ENCODE measurements at places on chromosomes 7 and 10.

DNA sequence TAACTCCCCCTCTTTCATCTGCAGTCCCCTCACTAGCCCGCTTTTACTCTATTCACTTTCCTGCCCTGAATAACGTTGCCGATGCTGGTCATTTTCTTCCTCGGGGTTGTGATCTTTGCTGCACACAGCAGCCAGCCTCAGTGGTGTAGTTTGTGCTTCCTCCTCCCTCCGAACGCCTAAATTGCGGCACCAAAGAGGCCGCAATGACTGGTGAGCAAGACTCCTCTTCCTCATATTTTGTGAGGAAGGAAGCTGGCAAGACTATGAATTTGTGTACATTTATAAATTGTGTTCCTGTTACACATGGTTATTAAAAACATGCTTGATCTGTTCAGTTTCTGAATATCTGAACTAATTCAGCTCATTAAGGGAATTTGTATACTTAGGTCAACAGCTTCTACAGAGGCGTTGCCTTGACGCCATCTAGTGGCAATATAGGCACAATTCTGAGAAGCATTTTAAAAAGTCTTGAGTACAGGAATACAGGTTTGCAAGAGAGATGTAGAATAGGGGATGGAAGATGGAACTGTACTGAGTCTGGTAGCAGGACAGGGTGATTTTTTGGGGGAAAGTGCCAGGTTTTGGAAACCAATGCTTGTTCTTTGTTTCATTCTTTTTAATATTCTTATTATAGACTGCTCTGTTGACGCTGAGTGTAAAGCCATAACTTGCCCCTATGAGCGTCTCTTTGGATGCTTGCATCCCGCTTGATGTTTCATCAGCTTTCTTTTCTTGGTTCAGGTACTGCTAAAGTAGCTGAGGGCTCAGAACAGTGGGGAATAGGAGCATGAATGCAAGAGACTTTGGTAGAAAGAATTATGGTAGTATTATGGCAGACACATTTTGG lies 4.1 kb upstream of the TAS2R5 start:
- DNase-seq = peak; percentile 64

- peak; percentile 16 for DNase-seq
Observed at GRCh38 chr7:90804370-90804769, 208.2 kb downstream of the CDK14 start.

GRCh38 chr10:122782911-122783310 lies 62.7 kb downstream of the CUZD1 start:
- DNase-seq = no peak

DNA sequence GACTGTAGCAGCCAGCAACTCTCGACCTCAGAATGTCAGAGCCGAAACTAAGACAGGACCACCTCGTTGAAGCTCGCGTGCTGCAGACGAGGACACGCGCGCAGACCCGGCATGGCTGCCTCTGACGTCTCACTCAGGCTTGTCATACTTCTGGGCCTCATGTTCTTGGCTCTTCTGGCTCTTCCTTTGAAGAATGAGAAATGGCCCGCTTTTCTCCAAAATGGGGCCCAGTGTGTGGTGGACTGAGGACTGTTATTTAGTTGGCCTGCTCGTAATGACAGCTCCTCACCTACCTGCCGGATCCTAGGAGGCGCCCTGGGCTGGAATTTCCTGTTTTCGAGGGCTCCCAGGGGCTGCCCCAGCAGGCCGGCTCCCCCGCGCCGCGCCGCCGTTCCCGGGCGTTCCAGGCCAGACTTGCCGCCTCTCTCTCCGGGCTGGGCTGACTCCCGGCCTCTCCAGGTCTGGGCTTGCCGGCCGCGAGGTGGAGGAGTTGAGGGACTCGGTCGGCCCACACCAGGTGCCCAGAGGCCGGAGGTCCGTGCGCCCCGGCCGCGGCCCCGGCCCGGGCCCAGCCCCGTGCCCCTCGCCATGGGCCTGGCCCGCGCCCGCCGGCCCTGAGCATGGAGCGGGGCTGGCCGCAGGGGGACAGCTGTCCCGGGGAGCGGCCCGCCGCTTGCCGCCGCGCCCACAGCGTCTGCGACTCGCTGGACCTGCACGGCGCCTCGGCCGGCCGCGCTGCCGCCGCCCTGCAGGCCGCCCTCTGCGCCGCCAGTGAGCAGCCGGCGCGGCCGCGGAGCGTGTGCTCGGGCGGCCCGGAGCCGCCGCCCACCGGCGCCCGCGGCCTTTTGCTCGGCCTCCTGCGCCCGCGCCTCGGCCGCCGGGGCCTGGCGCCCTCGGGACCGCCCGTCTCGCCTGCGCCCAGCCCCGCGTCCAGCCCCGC lies 28.1 kb downstream of the AGAP3 start:
- DNase-seq = no peak

GRCh38 chr10:72598769-72599701 lies 26.8 kb downstream of the MICU1 start:
- DNase-seq = no peak

GRCh38 chr7:5634107-5634950 lies 147.1 kb downstream of the RNF216 start:
- no peak for DNase-seq

GRCh38 chr10:100655760-100656421 lies 89.5 kb upstream of the PAX2 start:
- no peak for DNase-seq

- DNase-seq = peak; percentile 62
Observed at GRCh38 chr7:137961200-137962177, 40.4 kb downstream of the CREB3L2 start.

- no peak for DNase-seq
Observed at GRCh38 chr10:25465582-25466372, 291.0 kb downstream of the GPR158 start.

GRCh38 chr10:95526044-95526443 lies 35.1 kb downstream of the SORBS1 start:
- no peak for DNase-seq

Measured in M059J (cell line).